ENCODE measurements at places on chromosomes 12 and 14.

- DNase-seq = no peak
These were observed 202.3 kb upstream of the IGF1 start for GRCh38 chr12:102682366-102683289.

- DNase-seq = no peak
These were observed 264.7 kb upstream of the PRICKLE1 start for GRCh38 chr12:42854208-42854607.

DNA sequence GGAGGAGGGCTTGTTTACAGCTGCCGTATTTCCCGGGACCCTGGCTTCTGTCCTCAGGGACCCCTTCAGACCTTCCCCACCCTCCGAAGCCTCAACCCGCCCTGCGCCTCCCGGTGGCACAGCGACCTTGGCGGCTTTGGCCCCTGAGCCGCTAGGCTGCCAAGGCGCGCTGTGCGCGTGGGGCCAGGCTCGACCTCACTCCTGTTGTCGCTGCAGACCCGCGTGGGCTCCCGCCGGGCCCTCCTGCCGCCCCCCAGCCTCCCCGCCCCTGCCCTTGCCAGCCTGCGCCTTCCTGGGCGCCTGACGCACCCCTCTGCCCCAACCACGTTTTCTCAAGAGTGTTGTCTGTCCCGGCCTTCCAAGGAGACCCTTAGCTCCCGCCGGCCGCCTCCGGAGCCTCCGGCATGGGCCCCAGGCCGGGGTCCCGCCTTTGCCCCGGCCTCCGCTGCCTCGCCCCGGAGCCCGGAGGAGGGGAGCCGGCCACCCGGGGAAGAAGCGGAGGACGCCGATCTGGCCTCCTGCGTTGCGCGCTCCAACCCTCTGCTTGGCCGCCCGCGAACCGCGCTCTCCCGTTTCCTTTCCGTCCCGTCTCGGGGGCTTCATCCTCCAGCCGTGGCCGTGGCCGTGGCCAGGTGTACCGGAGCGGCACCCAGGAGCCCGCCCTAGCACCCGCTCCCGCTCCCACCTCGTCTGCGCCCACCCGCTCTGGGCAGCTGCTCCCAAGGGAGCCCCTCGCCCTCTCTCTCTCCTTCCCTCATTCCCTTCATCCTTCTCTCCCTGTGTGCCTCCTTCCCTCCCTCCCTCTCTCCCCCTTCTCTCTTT lies 19.9 kb downstream of the PPP2R5C start:
- DNase-seq = peak; percentile 28

GRCh38 chr14:72883109-72883508 lies 10.8 kb downstream of the DPF3 start:
- DNase-seq = no peak

- DNase-seq = no peak
These were observed 60.8 kb downstream of the CAPZA3 start for GRCh38 chr12:18798535-18799361.

DNA sequence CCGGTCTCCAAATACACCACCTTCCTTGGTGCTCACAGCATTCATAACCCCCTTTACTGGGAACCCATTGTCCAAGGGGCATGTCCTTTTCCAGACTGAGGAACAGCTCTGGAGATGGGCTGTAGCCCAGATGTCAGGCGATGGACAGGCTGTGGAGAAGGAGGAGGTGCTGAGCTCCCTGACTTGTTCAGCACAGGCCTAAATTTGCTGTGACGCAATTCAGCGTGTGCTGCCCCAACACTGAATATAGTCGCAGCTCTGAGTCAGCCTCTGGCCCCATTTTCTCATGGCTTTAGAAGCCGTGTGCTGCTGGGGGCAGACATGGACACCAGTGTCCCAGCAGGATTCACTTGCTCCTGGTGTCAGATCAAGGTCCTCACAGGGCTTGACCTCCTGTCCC lies 269.1 kb downstream of the EMP1 start:
- no peak for DNase-seq

GRCh38 chr12:1504895-1505311 lies 89.5 kb downstream of the FBXL14 start:
- DNase-seq = no peak

DNA sequence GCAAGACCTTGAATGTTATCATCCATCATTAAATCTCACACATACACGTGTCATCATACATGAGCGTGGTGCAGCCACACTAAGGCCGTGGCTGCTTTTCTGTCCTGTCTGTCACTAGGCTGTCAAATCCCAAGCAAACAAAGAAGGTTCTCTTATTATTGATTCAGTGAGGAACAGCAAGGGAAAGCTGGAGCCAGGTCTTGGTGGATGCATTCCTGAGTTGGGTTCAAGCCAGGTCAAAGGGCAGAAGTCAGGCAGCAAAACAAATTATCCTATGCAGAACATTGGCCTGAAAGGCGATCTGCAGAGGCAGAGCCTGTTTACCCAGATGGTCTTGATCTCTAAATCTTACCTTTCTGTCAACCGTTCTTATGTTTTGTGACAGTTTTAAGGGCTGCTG lies 252.3 kb downstream of the NEDD1 start:
- DNase-seq = no peak

GRCh38 chr12:92905258-92905810 lies 23.8 kb downstream of the EEA1 start:
- no peak for DNase-seq

DNA sequence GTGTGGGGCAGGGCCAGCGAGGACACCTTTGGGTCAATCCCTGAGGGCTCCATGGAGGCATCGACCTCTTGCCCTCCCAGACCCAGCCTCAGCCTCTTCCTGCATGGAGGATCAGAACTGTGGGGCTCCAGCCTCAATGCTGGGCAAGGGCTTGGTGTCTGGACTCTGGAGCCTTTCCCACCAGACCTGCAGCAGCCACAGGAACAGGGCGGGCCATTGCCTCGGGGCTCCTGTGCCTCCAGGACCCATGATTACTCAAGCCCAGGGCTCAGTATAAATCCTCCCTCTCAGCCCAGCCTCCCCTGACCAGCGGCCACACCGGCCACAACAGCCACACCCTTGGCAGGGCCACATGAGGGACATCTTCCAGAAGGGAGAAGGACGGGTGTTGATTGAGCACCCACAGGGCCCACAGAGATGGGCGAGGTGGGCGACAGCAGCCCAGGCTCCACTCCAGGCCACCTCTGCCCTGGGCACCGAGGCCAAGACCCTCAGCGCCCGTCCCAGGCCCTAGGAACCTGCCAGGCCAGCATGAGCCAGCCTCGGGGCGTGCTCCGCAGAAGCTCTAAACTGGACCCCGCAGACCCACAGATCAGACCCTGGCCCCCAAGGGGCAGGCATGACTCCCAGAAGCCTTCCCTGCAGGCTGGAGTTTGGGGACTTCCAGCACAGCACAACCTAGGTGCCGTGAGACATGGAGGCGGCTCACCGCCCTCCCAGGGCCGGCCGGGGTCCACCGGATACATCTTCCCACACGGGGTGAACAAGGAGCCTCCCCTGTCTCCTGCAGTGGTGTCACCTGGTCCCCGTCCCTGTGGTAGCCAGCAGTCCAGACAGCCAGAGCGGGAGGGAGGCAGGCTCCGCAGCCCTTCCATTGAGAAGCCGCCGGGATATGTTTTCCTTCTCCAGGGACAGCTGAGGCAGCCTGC lies 25.1 kb downstream of the NCOR2 start:
- no peak for DNase-seq

DNA sequence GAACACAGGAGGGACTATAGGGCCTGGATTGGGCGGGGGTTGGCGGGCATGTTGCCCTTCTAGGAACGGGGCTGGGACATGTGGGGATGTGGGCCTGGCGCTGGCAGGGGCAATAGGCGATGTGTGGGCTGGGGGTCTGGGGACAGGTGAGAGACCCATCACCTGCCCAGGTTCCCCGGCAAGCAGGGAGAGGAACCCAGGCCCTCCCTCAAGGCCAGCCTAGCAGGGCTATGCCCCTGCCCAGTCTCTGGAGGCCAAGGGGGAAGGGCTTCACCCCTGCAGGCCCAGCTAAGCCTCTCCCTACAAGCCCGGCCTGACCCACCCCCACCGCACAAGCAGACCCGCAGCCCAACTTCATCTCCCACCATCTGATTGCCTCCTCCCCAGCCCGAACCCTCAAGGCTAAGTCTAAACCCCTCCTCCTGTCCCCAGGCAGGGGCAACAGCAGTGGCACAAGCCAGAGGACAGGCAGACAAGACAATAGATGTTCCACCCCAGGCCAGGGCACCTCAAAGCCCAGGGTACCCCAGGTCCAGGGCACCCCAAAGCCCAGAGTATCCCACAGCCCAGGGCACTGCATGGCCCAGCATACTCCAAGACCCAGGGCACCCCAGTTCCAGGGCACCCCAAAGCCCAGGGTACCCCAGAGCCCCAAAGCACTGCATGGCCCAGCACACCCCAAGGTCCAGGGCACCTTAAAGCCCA lies 6.5 kb downstream of the JAG2 start:
- no peak for DNase-seq

DNA sequence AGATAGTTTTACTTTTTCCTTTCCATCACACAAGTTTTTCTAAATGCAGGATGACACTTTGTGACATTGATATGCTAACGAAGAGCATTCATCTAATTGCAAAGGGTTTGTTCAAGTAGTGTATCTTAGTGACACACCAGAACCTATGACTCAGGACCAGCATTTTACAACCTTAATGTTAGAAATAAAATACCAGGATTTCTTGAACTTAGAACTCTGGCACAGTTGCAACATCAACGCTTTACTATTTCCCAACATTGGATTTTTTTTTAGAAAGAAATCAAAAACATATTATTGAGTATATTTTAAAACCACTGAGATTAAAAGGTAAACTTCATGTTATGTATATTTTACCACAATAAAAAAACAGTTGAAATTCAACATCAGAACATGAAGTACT lies 17.9 kb upstream of the PLEKHG6 start:
- DNase-seq = no peak

GRCh38 chr12:14993537-14994266 lies 20.9 kb downstream of the PDE6H start:
- DNase-seq = no peak

DNA sequence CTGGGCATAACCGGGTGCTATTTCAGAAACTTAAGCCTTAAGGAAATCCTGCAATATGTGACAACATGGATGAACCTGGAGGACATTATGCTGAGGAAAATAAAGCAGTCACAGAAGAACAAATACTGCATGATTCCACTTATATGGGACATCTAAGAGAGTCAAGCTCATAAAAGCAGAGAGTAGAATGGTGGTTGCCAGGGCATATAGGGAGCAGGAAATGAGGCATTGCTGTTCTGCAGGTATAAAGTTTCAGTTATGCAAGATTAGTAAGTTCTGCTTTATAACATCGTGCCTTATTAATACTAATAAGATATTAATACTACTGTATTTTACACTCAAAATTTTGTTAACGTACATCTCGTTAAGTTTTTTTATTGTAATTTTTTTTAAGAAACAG lies 124.2 kb upstream of the ATF1 start:
- no peak for DNase-seq

DNA sequence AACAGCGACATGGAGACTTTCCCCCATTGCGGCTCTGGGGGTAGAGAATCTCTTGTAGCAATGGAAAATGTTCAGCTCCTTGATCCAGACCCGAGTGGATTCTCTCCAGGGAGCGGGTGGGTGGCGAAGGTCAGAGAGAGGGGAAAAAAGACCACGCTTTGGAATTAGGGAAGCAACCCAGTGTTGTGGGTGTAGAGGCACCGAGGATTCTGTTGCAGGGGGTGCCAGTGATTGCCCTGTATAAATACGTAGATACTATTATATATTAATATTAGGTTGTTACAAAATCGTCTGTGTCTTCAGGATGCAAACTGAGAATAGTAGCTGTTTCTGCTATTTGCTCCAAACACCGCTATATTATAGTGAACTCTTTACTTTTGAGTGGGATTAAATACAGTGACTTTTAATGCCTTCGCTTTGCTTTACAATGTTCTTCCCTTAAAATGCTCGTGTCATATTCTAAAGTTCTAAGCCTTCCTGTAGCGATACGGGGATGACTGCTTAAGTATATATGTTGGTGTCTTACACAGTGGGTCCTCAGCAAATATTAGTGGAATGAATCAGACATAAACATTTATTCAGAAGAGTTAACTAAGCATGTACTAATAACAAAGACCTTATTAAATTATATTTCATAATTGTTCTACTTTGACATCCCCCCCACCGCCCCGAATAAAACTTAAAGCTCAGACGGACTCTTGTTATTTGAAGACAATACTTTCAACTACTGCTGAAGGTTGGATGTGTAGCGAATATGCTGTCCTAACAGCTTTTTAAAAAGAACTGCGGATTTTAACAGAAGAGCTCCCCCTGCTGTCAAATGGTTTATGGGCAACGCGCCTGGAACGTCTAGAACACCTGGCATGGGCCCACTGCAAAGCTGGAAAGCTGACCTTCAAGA lies 136.4 kb upstream of the KRAS start:
- peak; percentile 60 for DNase-seq

- no peak for DNase-seq
These were observed 98.7 kb downstream of the PHETA1 start for GRCh38 chr12:111270239-111270638.

DNA sequence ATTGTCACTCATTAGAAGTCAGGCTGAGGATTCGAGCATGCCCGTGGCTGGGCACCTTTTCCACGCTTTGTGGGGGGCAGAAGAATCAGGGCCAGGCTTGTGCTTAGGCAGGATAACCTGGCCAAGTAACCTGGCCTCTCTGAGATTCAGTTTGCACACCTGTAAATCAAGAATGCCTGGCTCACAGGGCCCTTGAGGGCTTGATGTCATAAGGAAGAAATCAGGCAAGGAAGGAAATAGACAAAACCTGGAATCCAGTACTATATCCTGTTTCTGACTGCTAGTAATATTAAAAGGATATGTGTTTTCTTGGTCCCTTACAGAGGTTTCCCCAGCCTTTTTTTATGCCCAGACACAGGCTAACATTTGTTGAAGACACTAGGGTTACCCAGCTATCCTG lies 91.9 kb downstream of the SAMD4A start:
- no peak for DNase-seq

DNA sequence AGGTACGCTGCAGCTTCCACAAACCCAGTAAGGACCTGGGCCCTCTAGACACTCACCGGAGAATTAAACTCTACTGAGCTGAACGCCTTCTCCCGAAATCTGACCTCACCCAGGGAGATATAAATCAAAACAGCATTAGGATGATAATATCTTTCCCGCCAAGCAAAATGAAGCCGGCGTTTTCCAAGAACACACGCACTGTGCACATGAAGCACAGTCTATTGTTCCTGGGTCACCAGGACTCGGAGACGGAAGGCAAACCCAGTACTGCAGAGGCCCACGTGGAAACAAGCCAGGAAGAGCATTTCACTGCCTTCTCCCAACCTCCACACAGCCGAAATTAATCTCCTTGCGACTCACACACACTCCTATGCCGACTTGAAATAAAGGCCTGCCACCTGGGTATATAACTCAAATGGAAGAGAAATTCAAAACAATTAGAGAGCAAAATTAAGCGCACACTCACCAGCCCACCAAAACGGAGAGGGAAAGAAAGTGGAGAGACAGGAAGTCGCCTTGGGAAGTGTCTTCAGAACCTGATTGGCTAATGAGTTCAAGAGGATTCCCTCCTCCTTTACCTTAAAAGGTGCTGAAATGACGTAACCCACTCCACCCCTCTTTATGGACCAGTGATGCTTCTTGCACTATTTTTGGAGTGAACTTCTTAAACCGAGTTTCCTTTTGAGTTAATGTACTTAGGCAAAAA lies at the start of gene CCNB1IP1:
Gene CCNB1IP1, minus strand, starts transcription at position 492 of the 706 bp plus-strand sequence. CDS start 16,756 bp downstream, outside the sequence.
- peak; percentile 27 for DNase-seq
